ENCODE measurements at places on chromosomes 3 and 15.

- DNase-seq: no peak
Observed at GRCh38 chr3:196288141-196288460, 575 bp upstream of the PCYT1A start.

- no peak for DNase-seq
Observed at GRCh38 chr3:183161552-183162336, 790 bp downstream of the LAMP3 start.

GRCh38 chr3:18087988-18088387 lies 337.2 kb downstream of the SATB1 start:
- DNase-seq: no peak

GRCh38 chr15:64398575-64398974 lies 10.9 kb downstream of the TRIP4 start:
- DNase-seq: no peak

DNA sequence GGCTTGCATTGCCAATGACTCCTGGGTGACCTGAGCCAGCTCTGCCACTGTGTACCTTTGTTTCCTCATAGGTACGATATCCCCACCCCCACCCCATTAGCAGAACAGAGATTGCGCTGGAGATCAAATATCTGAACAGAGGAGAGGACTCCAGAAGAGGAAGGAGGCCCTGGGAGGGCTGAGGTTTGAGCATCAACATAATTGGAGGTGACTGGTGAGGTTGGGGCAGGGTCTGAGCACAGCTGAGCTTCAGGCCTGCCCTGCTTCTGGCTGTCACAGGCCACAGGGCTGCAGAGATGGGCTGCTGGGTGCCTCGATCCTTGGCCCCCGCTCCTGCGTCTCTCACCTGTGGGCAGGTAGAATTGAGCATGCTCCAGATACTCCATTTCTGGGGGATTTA lies 21.3 kb upstream of the CACNA2D2 start:
- no peak for DNase-seq

GRCh38 chr3:33826688-33827087 lies 28.3 kb downstream of the PDCD6IP start:
- no peak for DNase-seq

All from stimulated activated CD8-positive, alpha-beta memory T cell treated with anti-CD3 and anti-CD28 coated beads, Interleukin-2, amount 100 ng/mL, for 48 hours (primary cell).